CD4-positive, alpha-beta memory T cell (primary cell): ENCODE measurements at places on chromosomes 1 and 21.

DNA sequence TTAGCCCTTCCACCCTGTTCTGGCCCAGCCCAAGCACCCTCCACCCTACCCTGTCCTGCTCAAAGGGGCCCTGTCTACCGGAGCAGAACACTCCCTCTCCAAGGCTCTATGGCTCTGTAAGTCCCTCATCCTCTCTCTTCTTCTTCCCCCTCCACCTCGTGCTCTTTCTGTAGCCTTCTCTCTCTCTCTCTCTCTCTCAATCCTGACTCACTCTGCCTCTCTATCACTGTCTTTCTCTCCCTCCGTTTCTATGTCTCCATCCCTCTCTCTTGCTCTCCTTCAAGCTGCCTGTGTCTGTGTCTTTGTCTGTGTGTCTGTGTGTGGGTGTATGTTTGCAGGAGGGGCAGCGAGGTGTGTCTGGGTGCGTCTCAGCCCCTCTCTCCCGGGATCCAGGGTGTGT is 1.3 kb upstream of the ZNF678 start:
- DNase-seq: no peak

DNA sequence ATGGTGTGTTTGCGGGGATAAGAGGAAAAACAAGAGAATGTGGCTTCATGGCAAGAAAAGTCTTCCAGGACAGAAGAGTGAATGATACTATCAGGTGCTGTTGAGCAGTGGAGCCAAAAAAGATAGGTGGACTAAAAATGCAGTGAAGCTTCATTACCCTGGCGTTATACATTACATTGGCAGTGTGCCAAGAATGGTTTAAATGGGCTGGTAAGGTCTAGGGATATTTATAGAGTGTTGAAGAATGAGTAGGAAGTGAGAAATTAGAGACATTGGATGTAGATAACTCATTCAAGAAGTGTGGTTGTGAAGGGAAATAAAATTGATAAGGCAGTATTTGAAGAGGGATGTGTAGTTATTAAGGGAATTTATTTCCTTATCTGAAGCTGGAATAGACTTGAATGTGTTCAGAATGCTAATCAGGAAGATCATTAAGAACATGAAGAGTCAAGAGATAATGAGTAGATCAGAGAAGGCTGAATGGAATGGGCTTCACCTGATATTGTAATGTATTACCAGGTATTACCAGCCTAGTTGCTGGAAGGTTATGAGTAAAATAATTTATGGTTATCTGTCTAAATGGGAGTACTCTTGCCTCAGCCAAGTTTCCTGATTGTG is 72.7 kb downstream of the MAST2 start:
- DNase-seq: no peak

- DNase-seq: no peak
Observed at GRCh38 chr1:44251989-44252671, 38.9 kb downstream of the DMAP1 start.

DNA sequence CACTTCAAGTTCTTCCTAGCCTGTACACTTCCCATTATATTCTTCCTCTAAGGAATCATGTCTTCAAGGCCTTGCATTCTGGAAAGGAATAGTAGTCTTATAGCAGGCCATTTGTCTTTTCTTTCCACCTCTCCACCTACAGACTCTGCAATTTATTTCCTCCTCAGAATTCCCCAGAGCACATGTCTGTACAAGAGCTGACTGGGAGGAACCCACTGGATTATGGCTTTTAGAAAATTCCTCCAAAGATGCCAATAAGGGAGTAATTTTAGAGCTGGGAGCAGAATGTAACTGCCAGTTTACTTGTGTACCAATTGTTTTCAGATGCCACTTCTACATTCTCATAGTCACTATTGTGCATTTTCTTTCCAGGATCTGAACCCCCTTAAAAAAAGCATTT is 3.4 kb upstream of the PSMG1 start:
- no peak for DNase-seq

DNA sequence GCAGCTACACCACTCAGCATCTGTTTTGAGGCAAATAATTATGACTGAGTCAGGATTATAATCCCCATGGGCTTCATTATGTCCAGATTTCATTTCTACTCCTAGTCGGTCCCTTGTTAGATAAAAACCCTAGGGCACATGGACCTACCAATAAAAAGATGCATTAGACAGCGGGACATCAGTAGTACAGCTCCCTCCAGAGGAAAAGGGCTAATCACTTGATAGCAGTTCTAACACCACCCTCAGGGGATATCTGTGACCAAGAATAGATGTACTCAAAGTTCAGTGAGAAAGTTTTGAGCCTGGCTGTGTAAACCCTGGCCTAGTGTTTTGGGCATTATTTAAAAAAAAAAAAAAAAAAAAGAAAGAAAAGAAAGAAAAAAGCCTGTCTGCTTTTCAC is 10.0 kb downstream of the GJA8 start:
- DNase-seq: no peak

DNA sequence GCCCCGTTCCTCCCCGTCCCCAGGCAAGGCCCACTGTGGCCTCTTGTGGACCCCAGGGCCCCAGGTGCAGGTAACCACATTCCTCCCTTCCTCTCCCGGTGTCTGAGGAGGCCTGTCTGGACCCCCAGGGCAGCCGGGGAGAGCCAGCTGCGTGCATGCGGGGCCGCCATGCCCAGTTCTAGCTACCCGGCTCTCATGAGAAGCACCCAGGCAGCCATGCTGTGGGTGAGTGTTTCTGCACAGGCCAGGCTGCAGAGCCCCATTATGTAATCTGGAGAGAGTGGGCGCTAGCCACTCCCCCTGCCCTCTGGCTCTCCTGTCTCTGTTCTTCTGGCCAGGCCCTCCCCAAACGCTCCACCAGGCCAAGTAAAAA is 18.4 kb upstream of the PLEKHG5 start:
- no peak for DNase-seq

DNA sequence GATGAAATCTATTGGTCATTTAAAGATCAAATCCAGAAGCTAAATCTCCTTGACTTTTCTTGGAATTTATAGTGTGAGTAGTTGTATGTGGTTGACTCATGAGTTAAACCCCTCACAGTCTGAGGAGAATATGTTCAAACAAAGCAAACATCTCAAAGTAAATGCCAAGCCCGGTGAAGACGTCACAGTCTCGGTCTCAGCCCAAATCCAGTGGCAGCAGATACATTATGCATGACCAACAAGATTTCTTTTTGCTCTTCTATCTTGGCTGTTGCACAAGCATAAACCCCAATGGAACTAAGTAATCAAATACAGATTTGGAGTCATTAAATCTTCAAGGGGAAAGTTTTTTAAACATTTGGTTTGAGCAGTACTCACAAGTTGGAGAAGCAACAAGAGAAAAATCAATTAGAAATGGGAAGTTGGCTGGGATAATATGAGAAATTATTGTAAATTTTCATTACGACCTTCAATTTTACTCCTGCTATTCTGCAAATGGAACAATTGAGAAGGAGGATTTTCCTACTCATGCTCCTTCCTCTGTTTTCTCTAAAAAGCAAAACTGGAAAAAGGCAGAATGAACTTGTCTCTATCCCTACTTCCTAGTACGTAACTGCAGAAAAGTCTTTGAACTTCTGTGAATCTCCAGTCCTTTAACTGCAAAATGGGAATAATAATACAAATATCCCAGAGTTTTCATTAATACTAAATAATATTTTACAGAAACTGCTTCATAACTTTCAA is 575.8 kb downstream of the NUF2 start:
- DNase-seq: no peak

DNA sequence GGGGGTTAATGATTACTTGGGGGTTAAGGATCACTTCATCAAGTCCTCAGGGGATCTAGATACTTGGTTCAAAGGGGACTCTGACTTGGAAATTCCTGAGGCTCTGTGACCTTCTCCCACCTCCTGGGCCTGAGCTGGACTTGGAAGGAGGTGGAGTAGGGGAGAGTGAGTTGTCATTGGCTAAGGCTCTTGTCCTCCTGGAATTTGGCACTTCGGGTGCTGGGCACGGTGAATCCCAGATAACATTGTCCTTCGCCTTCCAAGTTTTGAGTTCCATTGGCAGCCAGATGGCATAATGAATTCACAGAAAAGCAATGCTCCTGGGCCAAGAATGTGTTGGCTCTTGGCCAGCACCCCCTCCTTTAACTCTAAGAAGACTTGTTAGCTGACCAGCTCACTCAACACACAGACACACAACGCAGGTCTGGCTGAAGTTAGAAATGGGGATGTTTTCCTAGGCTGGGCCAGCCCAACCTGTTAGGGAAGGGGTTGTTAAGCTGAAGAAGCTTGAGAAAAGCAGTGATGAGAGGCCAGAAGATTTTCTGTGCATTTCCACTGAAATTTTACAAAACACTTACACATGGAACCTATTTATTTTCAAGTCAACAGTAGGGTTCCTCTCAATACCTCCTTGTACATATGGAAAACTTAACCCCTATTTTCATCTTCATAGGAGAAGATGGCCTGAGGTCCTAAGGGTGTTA is 29.7 kb downstream of the SLC26A9 start:
- no peak for DNase-seq

GRCh38 chr1:198203434-198203833 is 46.6 kb downstream of the NEK7 start:
- DNase-seq: no peak

- no peak for DNase-seq
Observed at GRCh38 chr1:194318790-194319280, 1132.4 kb upstream of the B3GALT2 start.

GRCh38 chr1:174217248-174217647 is 57.9 kb downstream of the RABGAP1L start:
- DNase-seq: no peak

DNA sequence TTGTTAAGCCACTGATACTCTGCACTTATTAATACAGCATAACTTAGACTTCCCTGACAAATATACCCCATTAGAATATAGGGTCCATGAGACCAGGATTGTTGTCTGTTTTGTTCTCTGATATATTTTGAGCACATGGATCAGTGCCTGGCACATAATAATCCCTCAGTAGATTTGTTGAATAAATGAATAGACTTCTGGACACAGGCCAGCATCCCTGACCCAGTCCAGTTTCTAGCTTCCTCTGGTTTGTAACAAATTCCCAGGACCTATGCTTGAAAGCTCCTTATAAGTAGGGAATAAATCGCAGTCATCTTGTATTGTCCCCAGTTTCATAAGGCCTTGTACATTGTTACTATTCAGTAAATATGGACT is 58.2 kb upstream of the GADD45A start:
- DNase-seq: no peak

DNA sequence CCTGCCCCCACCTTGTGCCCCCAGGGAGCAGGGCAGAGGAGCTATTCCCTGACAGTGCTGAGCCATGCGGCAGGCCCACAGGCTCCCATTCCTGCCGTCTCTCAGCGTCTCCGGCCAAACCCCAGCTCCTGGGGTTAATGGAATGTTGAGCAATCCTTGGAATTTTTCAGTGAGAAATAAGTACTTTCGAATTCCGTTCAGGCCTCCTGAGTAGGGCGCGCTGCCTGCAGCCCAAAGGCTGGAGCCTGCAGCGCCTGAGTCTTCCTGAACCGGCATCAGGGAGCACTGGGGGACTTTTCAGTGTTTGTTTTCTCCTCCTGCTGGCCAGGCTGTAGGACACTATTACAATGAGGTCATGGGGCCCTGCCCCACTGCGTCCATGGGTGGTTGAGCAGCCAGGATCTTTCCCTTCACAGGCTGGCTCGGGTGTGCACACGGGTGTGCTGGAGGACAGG is 33.3 kb upstream of the CSF1 start:
- DNase-seq: no peak

GRCh38 chr1:10607228-10607627 is 132.5 kb downstream of the PEX14 start:
- no peak for DNase-seq

DNA sequence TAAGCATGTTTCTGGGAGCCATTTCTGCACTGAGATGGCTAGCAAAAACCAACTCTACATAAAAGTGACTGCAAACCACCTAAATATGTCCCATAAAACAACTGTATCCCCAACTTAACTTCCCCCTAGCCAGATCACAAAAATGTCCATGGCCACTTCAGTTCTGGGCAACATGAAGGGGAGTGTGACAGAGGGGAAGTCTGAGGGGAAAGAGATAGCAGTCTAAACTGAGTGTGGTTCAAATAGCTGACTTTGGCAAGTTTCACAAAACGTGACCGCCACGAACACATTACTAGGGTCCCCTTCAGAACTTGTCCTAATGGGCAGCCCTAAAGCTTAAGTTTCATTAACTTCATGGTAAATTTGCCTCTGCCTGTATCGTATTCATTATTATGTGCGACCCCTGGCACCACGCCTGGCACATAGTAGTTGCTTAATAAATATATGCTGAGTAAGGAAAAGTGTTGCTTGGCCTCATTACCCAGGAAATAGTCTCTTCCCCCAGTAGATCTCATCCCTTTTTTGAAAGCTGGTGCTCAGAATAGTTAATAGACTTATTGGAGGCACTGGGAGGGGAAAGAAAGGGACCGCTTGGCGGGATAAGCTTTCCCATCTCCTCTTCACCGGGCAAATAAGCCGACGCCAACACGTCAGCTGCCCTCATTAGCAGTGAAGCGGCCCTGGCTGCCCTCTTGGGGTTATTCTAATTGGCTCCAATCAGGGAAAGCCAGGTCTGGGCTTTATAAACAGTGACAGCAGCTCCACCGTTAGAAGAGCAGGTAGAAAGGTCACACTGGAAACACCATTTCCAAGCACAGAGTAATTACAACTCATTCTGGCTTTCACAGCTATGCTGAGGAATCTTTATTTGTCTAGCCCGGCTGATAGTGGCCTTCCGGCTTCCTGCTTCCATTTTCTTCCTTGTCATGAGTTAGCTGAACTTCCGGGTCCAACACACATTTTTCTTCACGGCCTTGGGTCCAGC is 122.1 kb downstream of the LRIG2 start:
- no peak for DNase-seq

DNA sequence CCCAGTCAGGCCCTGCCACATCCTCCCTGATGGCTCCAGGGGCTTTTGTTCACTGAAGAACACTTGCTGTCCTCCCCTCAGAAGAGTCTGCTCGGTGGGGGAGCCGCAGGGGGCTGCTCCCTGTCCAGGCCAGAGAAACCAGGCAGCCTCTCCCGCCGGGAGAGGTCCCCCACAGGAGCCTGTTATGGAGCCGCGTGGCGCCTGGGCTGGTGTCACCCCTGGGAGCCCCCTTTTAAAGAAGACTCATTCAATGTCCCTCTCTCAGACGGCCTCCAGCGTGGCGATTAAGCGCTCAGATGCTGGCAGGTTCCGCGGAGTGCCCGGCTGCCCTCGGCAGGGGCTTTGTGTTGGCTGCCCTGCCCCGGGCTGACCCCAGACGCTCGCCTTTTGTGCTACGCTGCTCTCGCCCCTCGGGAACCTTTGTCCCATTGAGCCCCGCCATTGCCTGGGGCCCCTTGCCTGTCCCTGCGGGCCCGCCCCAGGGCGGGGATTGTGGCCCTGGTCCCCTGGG is 43.1 kb downstream of the SKI start:
- no peak for DNase-seq

GRCh38 chr1:230050973-230051735 is 15.9 kb upstream of the GALNT2 start:
- DNase-seq: no peak

GRCh38 chr1:13600762-13601453 is 17.3 kb downstream of the PDPN start:
- no peak for DNase-seq
